ENCODE measurements at places on chromosomes 6 and 20.

DNA sequence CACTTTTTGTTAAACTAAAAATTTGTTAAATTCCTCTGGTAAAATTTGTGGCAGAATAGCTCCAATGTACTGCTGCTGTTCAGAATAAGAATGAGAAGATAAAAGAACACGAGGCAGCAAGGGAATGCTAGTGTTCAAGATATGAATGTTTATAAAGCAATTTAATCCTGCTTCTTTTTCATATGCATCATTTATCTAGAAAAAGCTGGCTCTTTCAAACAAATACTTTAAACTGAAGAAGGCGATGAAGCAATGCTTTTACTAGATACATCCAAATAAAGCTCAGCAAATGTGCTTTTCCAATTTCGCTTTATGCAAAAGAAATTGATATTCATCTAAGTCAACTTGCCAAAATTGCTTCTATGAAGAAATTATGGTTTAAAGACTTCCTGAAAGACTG, 66.5 kb downstream of the COL9A1 start:
- no peak for DNase-seq

- DNase-seq = no peak
These were observed 15.5 kb downstream of the RIPOR3 start for GRCh38 chr20:50675671-50676376.

DNA sequence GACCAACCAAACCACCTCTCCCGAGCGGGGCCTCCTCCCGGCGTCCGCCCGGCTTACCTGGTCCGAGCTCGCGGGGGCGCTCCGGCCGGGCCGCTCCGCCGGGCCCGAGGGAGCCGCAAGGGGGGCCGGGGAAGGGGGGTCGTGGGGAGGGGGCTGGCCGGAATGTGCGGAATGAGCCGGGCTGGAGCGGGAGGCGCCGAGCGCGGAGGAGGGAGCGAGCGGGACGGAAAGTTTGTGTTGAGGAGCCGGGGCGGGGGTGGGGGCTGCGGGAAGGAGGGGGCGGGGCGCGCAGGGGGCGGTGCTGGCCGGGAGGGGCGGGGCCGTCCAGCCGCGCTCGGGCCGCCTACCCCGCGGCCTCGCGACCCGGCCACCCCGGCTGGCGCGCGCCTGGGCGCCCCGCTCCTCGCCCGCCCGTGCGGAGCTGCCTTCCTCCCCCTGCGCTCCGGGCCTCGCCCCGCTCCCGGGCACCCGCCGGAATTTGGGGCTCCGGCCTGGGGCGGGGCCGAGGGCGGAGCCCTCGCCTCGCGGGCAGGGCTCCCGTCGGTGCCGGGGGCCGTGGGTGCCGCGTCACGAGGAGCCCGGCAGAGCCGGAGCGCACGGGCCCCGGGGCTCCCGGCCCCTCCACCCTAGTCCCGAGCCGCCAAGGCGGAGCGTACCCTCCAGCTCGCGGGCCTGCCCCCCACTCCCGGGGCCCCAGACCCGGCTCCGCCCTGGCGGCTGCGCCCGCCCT, at the start of gene TEAD3:
TSS of gene TEAD3 (minus strand) at position 239 of the 730 bp plus-strand sequence.
- peak; percentile 38 for DNase-seq

GRCh38 chr6:158762787-158763433, 56.3 kb downstream of the EZR start:
- DNase-seq = no peak

GRCh38 chr6:110323258-110323657, 34.9 kb downstream of the METTL24 start:
- DNase-seq = no peak

DNA sequence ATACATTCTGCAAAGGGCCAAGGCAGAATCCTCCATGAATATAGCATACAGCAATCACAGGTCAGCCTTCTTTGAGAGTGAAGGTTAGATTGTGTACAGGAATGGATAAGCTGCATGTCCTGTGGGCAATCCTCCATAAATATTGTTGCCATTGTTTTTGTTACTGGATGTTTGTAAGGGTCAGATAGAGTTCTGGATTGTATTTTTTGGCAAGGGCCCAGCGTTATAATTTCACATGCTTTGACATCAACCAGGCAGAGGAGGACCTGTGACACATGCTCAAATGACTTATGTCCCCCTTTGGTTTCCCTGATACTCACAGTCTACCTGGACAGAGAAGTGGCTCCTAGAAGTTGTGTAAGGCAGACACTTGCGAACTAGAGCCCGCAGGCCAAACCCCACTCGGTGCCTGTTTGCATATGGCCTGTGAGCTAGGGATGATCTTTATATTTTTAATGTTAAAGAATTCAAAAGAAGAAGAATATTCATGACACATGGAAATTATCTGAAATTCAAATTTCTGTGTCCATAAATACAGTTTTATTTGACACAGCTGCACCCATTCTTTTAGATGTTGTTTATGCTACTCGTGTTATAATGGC, 5.4 kb downstream of the LY86 start:
- no peak for DNase-seq

DNA sequence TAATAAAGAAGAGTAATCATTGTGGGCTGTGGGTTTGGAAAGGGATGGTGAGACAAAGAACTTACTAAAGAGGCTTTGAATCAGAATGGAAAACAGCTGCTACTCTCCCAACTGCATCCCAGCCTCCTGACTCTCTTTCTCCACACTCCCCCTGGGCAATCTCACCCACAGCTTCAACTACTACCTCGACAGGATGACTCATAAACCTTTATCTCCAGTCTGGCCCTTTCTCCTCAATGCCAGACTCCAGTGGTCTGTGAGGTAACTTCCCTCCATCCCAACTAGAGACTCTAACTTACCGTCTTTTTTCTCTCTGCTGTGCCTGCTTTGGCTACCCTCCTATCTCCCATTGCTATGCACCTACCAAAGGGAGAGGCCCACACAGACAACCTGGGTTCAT, 135.3 kb upstream of the RREB1 start:
- DNase-seq = no peak

DNA sequence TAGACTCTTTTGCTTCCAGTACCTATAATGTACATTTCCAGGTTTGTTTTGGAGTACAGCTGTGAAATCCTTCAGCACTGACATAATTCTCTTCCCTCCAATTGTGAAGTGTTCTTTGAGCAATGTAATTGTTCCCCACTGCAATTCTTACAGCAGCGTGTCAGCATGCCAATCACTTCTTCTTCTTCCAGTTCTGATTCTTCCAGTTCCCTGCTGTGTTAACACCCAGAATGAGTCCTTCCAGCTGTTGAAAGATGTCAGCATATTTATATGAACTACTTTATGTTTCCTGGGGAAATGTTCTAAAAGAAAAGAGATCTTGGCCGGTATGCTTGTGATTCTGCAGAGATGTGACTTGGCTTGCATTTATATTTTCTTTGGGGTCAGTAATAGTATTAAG, 213.9 kb downstream of the UNC5CL start:
- no peak for DNase-seq

GRCh38 chr20:1588533-1589460, 31.0 kb downstream of the SIRPB1 start:
- no peak for DNase-seq

DNA sequence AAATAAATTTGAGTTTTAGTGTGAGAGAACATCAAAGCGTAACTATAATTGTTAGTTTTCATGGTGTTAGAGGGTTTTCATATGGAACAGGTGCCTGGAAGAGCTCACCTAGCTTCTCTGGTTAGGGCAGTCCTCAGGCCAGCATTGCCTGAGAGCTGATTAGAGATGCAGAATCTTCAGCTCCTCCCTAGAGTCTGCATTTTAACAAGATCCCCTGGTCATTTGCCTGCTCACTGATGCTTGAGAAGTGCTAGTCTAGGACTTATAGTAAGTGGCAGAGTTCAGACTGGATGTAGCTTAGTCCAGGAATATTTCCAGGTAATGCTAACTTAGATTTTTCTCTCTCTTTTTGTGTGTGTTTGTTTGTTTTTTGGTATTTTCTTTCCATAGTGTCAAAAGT, 21.7 kb upstream of the SMIM26 start:
- DNase-seq = no peak

GRCh38 chr20:46232539-46232938, 75.8 kb downstream of the CDH22 start:
- DNase-seq = no peak

GRCh38 chr6:6224933-6225486, 95.5 kb downstream of the F13A1 start:
- DNase-seq = no peak

DNA sequence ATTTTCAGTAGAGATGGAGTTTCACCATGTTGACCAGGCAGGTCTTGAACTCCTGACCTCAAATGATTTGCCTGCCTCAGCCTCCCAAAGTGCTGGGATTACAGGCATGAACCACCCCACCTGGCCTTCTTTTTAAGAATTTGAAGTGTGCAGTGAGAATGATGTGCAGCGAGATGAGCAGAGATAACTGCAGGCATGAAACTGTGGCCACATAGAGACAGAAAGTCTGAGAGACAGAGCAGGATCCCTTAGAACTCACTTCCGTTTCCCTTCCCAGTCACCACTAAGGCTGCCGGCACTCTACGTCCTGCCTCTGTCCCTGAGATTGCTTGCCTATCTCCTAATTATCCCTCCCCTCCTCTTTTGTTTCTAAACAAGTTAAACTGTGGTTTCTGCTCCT, 27.2 kb downstream of the IL22RA2 start:
- DNase-seq = no peak

DNA sequence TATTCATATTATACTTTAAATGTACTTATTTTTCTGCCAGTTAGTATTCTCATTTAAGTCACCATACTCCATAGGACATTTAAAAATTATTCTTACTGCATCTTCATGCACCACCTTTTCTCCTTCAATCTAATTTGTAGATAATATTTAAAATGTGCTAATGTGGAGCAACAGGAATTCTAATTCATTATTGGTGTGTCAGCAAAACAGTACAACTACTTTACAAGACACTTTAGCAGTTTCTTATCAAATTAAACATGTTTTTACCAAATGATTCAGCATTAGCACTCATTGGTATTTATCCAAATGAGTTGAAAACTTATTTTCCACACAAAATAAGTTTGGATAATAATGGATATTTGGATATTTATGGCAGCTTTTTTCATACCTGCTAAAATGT, 1041.8 kb upstream of the ADGRB3 start:
- no peak for DNase-seq

DNA sequence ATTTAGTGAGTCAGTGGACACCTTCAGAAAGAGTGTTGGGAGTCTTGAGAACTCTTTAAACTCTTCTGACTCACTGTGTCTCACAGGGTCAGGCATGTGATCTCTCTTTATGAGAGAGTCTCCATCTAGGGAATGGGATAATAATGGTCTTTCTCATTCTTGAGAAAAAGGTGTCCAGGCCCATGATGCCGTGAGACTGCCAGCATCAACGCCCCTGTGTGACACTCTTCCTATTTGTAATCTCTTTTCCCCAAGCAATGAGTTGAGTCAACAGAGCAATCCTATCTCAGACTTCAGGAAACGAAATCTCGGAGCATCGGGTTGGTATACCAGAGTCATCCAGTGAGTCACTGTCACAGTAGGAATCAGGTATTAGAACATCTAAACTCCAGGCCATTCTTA, 82.3 kb upstream of the BMP2 start:
- no peak for DNase-seq

DNA sequence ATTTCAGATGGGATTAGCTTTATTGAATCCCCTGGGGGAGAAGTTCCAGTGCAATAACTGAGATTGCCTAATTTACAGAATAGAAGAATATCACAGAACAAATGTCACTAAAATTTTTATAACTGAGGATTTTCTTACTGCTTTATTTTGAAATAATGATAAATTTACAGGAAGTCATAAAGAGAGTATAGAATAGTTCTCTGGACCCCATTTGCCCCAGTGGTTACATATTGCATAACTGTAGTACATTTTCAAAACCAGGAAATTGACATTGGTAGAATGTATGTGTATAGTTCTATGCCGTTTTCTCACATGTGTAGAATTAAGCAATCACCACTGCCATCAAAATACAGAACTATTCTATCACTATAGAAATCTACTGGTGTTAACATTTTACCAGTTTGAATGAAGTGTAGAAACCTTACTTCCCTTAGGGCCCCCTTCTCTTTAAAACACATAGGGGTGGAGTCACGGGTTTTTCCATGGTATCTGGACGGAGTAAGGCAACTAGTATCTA, 18.3 kb downstream of the KIF6 start:
- no peak for DNase-seq

DNA sequence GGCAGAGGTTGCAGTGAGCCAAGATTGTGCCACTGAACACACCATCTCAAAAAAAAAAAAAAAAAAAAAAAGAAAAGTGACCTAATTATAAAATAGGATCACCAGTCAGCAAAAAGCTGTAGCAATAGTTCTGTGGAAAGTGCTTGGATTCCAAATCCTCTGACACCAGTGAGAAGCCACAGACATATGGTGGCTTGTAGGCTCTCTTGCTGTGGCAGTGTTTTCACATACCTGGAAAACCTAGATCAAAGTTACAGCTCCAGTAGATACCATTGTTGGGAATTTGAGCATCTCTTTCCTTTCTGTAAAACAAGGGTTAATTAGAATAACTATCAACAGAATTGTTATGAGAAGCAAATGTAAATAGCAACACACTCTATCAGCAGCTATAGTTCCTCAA, 4.1 kb downstream of the CCDC170 start:
- DNase-seq = no peak

GRCh38 chr6:83199863-83200225, 6.7 kb downstream of the RWDD2A start:
- no peak for DNase-seq

GRCh38 chr6:106732376-106732940, 103.1 kb downstream of the QRSL1 start:
- DNase-seq = no peak

GRCh38 chr6:168292826-168293225, 26.8 kb downstream of the DACT2 start:
- DNase-seq = no peak

GRCh38 chr6:52317841-52318581, 33.5 kb upstream of the MCM3 start:
- DNase-seq = no peak

DNA sequence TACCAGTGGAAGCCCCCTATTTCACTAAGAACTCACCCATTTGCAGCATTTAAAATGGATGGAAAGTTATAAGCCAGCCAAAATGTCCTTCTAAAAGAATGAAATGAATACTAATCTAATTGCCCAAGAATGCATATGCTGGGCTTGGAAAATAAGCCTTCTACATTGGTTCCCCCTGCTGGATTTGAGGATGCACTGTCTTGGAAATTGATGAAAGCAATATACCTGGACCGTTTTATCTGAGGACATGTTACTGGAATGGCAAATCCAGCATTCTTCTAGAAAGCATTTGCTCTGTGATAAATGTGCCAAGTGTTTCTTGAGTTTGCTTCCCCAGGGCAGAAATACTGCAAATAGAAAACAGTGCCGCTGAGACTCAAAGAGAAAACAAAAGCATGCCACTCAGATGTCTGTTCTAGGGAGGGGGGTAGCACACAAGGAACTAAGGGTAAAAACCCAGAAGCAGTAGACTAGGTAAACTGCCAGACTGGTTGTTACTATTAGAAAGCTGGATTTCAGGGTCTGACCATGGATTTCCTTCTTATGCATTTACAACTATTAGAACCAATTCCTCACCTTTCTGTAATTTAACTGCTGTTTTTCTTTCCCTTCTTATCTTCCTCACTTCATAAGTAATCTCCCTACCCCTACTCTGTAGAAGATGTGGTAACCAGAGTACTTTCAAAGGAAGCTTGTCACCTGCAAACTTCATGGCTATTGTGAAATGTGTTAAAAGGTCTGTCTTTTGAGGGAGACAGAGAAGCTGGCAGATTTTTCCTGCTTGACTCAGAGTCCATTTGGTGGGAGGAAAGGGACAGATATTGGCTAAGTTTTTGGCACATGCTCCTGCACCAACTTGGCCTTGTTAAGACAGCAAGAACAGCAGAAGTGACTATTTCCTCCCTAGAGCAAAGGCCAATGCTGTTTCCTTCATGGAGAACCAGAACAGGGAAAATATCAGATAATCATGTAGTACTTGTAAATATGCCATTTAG, 642.6 kb downstream of the KIF16B start:
- no peak for DNase-seq

- DNase-seq = no peak
These were observed 11.6 kb downstream of the AKIRIN2 start for GRCh38 chr6:87690441-87690840.
